Stimulated activated naive CD8-positive, alpha-beta T cell treated with anti-CD3 and anti-CD28 coated beads, Interleukin-15, Interleukin-2, amounts not matched to agents 100 U/mL and 50 U/mL, for 24 hours (primary cell): ENCODE measurements at places on chromosomes 13 and 19.

DNA sequence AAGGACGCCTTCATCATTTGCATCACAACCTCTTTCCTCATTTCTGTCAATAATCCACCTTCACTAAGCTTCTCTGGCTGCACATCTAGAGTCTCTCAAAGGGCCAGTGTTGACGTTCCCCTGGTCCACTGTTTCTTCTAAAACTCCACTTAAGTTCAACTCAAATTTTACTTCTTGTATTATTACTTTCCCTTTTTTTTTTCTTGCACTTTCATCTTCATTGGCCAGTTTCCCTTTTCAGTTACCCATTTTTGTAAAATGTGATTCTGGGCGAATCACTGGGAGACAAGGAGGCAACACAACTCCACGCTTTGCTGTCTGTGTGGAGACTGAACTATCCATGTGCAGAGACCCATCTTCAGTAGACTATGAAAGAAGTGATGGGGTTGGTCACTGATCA is 128.6 kb upstream of the RNF113B start:
- DNase-seq = no peak

DNA sequence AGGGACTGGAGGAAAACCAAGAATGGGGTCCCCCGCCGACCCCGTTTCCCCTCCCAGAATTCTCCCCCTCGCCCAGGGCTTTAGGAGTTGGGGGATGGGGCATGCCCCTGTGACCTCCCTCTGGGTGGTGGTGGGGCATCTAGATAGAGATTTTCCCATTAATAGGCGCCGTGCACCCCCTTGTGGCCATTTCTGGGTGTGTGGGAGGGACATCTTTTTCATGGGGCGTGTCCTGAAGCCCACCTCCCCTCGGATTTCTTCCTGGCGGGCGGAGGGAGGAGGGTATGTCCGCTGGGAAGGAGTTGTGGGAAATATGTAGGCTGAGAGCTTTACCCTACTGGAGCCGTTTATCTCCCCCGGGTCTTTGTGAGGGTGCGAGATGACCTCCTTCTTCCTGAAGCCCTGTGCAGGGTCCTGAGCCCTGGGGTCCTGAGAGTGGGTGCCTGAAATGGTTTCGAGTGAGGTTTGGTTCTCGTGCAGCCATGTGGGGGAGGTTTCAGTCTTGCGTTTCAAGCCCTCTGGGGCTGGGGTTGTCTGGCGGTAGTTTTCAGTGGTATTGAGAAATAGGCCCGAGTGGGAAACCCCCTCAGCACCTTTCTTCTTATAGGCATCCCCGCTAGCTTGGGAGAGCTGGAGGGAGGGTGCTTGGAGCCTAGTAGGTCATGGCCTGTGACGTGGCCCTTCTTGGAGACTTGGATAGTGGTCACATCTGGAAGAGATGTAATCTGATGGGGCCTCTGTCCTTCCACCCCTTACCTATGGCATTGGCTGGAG is 1.0 kb downstream of the PRMT1 start:
- DNase-seq = peak; percentile 83

DNA sequence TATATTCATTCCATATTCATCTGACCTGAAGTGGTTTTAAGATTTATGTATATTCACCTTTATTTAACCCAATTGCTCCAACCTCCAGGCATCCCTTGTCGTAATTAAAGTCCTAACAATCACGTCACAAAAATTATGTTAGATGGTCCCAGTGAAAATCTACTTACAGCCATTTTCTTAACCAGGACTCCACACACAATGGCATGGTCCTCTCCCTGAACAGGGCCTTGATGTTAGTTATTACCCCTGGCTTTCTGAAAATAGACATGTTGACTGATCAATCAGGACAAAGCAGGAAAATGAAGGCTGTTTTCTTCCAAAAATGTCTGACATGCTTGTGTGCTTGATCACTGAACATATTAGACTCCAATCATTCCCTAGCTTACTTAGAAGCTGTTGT is 542.7 kb upstream of the SLITRK5 start:
- no peak for DNase-seq

- DNase-seq = no peak
These were observed 7.4 kb downstream of the SHFL start for GRCh38 chr19:10093295-10094186.

DNA sequence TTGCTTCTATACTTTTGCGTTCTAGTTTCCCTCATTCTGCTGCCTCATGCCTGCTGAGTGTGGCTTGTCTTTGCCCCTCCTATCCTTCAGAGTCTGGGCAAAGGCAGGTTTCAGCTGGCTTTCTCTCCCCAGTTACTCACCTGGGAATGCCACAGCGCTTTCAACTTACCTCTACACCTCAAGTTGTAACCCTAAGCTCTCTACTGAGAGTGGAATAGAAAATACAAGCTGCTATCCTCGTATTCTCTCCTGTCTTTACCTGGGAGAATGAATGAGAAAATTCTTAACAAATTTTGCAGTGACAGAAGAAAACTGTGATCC is 316.3 kb upstream of the KLF12 start:
- no peak for DNase-seq

GRCh38 chr13:105291987-105292386 is 1243.5 kb downstream of the EFNB2 start:
- DNase-seq = no peak

DNA sequence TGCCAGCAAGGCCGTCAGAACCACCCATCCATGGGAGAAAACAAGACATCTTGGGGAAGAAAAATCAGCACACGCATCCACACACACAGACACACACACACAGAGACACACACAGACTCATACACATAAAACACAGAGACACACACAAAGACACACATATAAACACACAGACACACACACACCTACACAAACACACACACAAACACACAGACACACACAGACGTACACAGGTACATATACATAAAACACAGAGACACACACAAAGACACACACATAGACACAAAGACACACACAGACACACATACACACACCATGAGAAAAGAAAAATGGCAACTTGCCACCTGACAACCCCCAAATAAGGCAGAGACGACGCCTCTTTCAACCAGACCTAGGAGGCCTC is 40.6 kb downstream of the ZIC5 start:
- DNase-seq = no peak

DNA sequence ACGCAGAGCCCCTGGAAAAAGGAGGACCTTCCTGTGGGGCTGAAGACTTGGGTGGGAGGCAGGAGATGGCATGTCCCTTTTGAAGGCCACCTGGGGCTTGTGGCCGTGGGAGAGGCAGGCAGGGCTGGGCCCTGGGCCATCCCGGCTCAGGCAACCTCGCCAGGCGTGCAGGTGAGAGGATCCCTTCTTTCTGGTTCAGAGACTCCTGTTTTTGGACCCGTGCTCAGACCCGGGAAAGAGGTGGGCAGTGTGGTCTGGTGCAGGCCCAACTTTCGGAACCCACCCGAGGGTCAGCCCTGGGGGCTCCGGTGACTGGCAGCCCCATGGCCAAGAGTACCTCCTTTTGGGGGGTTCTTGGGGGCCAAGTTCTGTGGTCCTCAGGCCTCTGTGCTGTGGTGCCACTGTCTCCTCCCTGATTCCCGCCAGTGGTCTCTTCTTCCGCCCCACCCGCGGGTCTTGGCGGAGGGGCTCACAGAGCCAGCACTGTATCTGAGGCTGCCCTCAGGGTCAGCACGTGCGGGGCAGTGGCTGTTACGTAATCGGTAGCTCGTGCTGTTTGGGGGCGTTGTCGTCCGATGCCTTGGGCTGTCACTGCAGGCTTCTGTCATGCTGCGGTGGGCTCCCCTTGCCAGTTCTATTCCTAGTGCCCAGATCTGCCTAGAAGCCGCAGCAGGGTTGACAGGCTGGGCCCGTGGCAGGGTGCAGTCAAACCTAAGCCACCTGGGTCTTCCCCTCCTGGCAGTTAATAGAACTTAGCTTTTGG is 42.7 kb downstream of the KDM4B start:
- DNase-seq = no peak

DNA sequence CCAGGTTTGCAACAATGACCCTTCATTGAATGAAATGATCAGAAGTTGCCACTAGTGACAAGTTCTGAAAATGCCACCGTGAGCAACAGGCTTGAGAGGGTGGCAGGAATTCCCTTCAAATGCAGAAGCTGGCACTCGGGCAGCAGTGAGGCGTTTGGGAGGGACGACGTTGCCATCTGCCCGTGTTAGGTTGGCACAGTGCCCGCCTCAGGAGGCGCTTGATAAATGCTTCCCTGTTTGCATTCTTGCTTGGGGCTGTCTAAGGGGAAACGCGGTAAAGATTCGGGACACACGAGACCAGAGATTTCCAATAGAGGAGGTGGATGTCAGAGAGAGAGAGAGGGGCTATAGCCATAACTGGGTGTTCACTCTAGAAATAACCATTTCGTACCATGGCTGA is 101.9 kb downstream of the TEX29 start:
- DNase-seq = no peak

GRCh38 chr13:110109910-110110309 is 197.0 kb downstream of the COL4A1 start:
- no peak for DNase-seq

GRCh38 chr13:98144801-98145350 is 2.0 kb downstream of the FARP1 start:
- no peak for DNase-seq

DNA sequence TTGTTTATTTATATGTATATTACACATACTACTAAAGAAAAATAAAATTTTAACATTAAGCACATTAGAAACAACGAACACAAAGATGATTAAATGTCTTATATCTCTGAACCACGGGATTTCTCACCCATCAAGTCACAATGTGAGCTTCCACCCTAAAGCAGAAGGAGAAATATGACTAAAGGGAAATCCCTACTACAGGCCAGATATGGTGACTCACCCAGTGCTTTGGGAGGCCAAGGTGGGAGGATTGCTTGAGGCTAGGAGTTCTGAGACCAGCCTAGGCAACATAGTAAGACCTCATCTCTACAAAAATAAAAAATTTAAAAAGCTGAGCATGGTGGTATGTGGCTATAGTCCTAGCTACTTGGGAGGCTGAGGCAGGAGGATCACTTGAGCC is 24.6 kb downstream of the DCT start:
- no peak for DNase-seq
